ENCODE measurements at places on chromosomes 4 and X.

DNA sequence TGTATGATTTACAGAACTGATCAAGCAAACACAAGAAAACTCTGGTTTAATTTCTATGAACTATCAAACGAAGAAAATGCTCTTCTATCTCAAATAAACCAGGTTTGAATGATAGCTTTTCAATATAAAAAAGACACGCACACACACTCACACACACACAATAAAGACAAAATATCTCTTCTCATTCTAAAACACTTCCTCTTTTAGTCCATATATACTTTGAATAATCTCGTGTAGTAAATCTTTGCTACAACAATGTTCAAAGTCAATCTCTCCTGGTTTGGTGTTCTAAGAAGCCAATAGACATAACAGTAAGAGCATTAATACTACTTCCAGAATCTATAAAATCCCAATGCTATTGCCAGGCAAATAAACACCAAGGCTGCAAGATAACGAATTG lies 13.3 kb downstream of the CXCL2 start:
- DNase-seq: no peak

GRCh38 chr4:56762484-56763250 lies 58.8 kb downstream of the SPINK2 start:
- DNase-seq: no peak

GRCh38 chr4:103076747-103077347 lies at the start of gene SLC9B2:
SLC9B2 (minus strand) TSS chr4:103076761; CDS start chr4:103067550, 9,211 bp downstream.
- DNase-seq: no peak

DNA sequence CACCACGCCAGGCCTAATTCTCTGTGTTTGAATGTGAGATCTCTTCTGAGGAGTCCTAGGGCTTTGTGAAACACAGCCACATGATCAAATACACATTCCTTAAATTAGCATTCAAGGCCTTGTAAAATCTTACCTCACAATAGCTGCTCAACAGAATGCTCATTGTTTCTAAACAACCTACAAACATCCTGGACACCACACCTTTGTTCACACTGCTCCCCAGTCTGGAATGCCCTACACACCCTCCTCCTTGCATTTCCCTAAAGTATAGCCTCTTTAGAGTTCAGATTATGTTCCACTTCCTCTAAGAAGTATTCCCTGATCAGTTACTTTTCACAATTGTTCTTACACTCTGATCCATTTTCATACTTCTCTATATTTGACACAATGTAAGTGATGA lies 110.6 kb downstream of the AGTR2 start:
- no peak for DNase-seq

DNA sequence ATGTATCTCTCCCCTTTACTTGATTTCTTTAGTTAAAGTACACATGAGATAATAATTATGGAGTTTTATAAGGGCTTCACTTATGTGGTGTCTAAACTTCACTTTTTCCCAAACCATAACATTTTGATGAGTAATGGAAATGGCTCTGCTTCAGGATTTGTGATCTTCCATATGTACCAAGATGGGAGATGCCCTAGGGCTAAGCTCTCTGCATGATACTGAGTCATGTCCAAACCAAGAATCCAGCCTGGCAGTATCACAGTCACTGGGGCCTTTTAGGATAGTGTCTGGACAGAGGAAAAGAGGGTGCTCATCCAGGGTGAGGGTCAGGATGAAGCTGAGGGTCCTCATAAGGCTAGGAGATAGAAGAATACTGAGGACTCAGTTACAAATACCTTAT lies 47.9 kb upstream of the PAGE3 start:
- no peak for DNase-seq

DNA sequence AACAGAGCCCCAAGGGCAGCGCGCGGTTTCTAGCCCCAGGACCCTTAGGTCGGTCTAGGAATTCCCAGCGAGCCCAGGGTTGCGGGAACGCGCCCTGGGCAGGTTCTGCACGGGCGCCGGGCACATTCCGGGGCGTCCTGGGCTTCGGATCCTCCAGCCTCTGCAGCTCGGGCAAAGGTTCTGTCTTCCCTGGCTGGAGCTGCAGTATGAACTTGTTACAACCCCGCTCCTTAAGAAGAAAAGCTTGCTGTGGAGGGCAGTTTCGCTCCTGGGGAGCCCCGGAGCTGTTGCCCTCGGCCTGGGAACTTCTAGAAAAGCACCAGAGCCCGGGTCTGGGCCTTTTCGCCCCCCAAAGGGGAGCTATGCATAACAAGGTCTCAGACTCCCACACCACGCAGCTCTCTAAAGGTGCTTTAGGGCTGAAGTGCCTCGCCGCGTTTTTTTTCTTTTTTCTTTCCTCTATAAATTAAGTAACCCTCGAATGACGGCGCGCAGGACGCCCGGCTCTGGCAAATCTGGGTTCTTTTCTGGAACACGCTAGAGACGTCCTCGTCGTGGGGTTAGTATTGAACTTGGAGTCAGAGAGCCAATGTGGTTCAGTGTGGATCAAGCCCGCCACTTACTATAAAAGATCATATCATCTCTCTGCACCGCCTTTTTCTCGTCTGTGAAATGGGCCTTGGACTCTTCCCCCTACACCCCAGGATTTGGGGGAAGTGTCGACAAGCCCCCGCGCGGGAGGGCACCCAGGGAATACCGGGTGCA lies 5.7 kb downstream of the MSX1 start:
- no peak for DNase-seq

GRCh38 chr4:74205046-74205445 lies 47.1 kb downstream of the MTHFD2L start:
- no peak for DNase-seq

GRCh38 chr4:79502081-79502480 lies 94.1 kb upstream of the GK2 start:
- no peak for DNase-seq

DNA sequence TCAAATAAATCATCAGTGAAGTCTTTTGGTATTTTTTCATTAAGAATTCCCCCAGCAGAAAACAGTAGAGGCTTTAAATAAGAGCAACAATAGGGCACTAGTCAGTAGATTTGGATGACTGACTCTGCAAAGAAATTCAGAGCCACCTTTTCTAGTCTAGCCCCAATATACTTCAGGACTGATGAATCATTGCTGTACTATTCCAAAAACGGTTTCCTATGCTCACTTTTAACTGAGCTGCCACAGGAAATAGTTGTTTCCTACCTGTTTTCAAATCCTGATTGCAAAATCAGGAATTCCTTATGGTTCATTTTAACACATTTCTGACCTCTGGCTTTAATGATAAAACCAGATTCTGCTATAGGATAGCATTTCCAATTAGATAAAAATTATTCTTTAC lies 171.6 kb downstream of the NR3C2 start:
- DNase-seq: no peak

DNA sequence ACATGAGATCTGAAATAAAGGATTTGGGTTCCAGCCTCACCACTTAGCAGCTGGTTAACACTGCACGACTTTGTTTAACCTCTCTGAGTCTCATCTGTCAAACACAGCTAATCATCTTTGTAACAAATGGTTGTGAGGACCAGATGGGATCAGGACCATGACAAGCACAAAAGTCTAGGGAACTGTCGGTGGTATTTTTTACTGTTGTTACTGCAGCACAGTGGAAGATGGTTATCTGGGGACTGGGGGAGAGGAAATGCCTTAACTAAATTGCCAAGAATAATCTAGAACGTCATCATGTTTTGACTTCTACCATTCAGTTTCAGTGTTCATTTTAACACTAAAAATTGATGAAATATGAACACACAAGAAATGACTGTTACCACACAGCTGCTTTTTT lies 99.5 kb downstream of the ADGRA3 start:
- no peak for DNase-seq

- DNase-seq: no peak
Observed at GRCh38 chr4:10115797-10116568, 616 bp downstream of the WDR1 start.

Data from AG04449 (cell line).